ENCODE measurements at places on chromosomes 5 and 9. TPM values are rescaled to one million over a fixed set of nuclear protein-coding genes. Genes with fewer than 3 reads are reported as not detected.
A peak's percentile ranks its signal among the peaks of the same experiment; 100 is the strongest.

DNA sequence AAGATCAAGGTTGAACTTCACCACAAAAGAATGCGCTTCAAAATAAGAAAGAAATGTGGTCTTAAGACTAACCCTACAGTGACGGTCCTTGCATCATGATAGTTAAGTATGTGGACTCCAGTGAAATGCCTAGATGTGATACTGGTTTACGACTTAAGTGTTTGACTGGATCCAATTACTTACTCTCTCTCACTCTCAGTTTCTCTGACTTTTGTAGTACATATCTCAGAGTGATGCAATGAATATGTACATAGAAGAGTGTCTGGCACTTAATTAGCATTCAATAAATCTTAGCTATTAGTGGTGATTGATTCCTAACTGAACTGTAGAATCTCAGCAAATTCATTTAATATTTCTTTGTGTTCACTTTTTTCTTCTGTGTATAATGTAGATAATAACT, 411.7 kb upstream of the ITGA1 start:
- no peaks in the 10 kb centered on the region for H3K4me1 ChIP-seq
- no peak for DNase-seq

- H3K27ac ChIP-seq, result no peak overlapping the region
- H3K4me3 ChIP-seq, result no peak overlapping the region
- no peaks in the 10 kb centered on the region for H3K36me3 ChIP-seq
- no peaks in the 10 kb centered on the region for H3K27me3 ChIP-seq
- H3K4me1 ChIP-seq, result no peaks in the 10 kb centered on the region
These were observed 33.8 kb downstream of the WNK2 start for GRCh38 chr9:93217706-93218105.

DNA sequence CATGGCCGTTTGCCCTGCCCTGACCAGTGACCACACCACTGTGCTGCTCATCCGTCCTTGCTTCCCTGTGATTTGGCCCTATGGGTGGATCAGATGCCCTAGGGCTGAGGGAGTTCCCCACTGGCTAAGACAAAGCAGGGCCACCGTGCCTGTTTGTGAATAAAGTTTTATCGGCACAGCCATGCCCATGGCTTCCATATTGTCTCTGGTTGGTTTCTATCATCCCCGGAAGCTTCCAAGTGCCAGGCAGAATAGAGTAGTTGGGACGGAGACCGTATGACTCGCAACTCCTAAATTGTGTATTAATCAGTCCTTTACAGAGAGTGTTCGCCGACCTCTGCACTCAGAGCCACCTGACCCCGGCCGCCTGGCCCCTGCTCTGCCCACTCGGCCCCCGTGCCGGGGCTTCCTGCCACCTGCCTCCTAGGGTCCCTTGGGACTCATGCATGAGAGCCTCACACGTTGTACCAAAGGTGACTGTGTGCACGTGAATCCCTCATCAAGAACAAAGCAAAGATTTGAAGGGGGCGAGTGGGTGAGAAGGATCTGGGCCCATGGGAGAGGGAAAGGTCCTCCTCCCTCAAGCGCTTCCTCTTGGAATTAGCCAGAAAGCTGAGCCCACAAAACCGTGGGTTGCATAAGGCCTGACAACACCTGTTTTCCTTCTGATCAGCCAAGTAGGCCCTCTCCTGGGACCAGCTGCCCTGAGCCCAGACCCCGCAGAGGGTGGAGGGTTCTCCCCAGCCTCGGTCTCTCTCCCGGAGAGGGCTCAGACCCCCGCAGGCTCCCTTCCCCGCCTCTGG, 11.7 kb upstream of the FCN2 start:
- no peak overlapping the region for H3K27ac ChIP-seq
- no peaks in the 10 kb centered on the region for H3K36me3 ChIP-seq
- H3K4me3 ChIP-seq, result no peak overlapping the region
- H3K27me3 ChIP-seq, result no peaks in the 10 kb centered on the region

DNA sequence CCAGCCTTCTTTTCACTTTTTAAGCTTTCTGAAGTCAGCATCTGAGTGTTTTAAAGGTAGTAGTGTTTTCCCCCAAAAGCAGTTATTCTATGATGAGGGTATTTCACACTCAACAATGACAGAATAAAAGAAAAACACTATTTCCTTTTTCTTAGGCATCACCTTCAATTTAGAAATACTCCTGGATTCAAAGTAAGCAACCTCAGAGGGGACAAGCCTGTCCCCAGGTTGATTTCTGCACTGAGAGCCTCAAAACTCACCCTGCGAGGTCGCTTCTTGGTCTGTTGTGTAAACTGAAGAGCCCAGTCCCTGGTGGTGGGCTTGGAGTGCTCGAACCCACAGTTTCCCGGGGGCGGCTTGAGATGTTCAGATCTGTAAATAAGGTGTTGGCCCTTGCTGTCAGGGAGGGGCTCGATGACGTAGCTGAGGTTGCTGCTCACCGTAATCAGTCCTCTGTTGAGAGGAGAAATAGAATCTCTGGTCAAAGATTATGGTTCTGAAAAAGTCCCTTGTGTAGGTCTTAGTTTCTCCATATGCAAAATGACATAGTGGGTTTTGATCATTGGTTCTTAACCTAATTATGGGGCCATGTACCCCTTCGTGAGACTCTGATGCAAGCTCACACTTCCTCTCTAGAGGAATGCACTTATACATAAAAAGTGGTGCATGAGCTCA, 55.9 kb downstream of the ADAM19 start:
- H3K4me1 ChIP-seq, result peaks cover 31% of the 10 kb centered on the region
- no peak overlapping the region for H3K4me3 ChIP-seq
- peaks cover 9% of the 10 kb centered on the region for H3K36me3 ChIP-seq
- no peak for DNase-seq
- H3K27ac ChIP-seq, result no peak overlapping the region

DNA sequence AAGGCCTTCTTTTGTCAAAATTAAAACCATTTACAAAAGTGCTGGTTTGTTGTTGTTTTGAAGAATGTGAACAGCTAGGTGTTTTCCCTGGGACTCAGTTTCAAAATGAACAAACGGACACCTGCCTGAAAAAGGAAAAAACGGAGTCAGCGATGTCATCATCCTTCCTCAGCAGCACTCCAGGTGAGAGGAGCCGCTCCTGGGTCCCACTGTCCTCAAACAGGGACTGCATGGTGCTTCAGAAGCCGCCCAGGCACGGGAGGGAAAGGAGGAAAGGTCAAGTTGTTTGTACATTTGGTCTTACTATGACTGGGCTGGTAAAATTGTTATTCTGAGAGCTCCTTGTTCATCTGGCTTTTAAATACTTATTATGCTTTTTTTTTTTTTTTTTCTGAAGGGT, 69.0 kb upstream of the ZSWIM6 start:
- H3K4me3 ChIP-seq, result no peak overlapping the region
- H3K4me1 ChIP-seq, result no peaks in the 10 kb centered on the region
- no peak for DNase-seq
- no peaks in the 10 kb centered on the region for H3K27me3 ChIP-seq

DNA sequence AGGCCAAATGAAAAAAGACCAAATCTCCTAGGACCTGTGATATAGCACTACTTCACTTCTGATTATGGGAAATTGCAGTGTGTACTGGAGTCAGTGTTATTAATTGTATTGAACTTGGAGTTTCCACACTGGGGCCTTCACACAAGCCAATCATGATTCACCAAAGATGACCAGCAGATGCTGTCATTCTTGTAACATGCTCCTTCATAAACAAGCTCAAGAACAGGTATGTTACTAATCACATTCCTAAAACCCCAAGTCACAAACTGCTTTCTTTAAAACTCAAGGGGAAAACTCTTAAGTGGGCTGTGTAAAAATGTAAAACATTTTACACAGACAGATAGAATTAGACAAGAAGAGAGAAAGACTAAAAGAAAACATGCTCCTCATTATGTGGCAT, 5.6 kb downstream of the KLHL3 start:
- no peaks in the 10 kb centered on the region for H3K27me3 ChIP-seq
- no peak overlapping the region for H3K4me3 ChIP-seq
- peak; percentile 78 for DNase-seq
- no peaks in the 10 kb centered on the region for H3K36me3 ChIP-seq

GRCh38 chr5:120164986-120165385, 299.1 kb upstream of the PRR16 start:
- H3K36me3 ChIP-seq, result no peaks in the 10 kb centered on the region
- no peaks in the 10 kb centered on the region for H3K27me3 ChIP-seq
- no peak overlapping the region for H3K27ac ChIP-seq
- H3K4me3 ChIP-seq, result no peak overlapping the region
- H3K4me1 ChIP-seq, result no peaks in the 10 kb centered on the region
- no peak for DNase-seq

DNA sequence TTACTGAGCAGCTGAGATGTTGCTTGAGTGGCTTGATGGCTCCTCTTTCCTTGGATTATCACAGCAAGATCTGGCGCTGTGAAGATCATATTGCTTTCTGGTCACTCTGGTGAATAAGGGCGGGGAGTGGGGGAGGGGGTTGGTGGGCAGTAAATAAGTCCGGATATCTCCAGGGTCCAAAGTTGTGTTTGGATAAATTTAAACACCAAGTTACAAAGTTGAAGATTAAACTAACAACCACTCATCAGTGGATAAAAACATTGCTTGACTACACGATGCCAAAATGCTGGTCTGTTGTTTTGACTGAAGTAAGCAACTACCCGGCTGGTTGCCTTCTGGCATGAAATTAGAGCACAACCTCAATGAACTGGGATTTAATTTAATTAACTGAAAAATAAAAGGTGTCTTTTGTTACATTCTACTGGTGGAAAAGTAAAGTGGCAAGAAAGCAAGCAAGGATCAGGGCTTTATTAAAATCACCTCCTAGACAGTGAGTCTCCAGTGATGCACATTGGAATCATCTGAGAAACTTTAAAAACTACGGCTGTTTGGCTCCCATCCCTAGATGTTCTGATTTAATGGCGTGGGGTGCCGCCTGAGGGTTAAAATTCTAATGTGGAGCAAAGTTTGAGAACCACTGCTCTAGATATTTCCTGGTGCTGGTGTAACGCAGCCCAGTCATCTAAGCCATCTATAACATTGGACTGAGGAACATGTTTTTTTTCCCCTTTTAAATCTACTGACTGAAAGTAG, 86.7 kb upstream of the AGXT2 start:
- no peaks in the 10 kb centered on the region for H3K36me3 ChIP-seq
- no peaks in the 10 kb centered on the region for H3K27me3 ChIP-seq
- no peak overlapping the region for H3K27ac ChIP-seq
- H3K4me1 ChIP-seq, result peaks cover 14% of the 10 kb centered on the region
- H3K4me3 ChIP-seq, result no peak overlapping the region

DNA sequence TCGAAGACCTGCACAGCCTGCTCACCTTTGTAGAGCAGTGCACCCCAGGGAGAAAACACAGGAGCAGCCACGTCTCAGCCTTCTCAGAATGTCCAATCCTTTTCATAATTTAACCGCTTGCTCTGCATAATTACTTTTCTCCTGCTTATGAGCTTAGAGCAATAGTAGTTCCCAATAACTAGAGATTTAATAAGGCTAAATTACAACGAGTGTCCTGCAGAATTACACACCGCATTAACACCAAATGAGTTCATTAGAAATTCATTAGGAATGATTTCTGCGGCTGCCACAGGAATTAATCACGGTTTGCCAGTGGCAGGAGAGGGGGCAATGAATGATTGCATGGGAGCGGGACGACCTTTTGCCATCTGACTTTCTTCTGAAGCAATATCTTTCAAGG, 18.7 kb upstream of the FABP6 start:
- no peaks in the 10 kb centered on the region for H3K4me1 ChIP-seq
- no peak for DNase-seq
- peaks cover 10% of the 10 kb centered on the region for H3K27me3 ChIP-seq
- no peak overlapping the region for H3K27ac ChIP-seq

- H3K36me3 ChIP-seq, result no peaks in the 10 kb centered on the region
- no peak for DNase-seq
- H3K4me1 ChIP-seq, result no peaks in the 10 kb centered on the region
- H3K27ac ChIP-seq, result no peak overlapping the region
These were observed 113.3 kb upstream of the CCDC152 start for GRCh38 chr5:42643360-42643759.

DNA sequence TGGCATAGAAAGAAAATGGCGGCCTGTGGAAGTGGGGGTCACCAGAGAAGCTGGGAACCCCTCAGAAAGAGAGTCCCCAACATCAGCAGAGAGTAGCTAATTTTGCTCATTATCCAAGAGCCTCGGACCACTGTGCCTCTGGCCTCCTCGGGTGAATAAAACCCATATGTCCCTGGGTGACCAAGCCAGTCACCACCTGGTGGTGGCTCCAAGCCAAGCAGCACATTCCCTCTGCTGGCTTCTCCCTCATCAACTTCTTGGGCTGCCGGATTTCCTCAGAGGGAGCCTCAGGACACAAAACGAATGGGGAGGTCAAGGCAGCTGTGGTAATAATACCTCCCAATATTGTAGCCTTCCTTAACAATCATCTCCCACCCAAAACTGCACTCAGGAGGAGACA, 242.5 kb downstream of the NFIB start:
- no peak overlapping the region for H3K27ac ChIP-seq
- no peak for DNase-seq
- no peaks in the 10 kb centered on the region for H3K27me3 ChIP-seq
- no peaks in the 10 kb centered on the region for H3K4me1 ChIP-seq

DNA sequence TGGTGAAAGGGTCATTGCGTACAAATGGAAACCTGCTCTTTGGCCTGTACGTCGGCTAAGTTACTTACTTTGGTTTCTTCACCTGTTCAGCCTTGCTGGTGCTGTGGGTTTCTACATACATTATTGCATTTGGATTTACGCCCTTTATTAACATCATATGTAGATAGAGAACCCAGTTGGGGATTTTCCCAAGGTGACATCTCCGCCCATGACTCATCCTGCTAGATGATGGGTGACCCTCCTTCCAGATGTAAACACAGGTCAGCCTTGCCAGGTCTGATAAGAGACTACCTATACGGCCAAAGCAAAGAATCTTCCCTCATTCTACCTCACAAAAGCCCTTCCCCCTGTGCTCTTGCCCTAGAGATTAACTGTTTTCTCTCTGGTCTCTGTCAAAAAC, 360.9 kb downstream of the KDM4C start:
- H3K27ac ChIP-seq, result no peak overlapping the region
- no peaks in the 10 kb centered on the region for H3K4me1 ChIP-seq
- H3K27me3 ChIP-seq, result no peaks in the 10 kb centered on the region
- H3K4me3 ChIP-seq, result no peak overlapping the region
- no peaks in the 10 kb centered on the region for H3K36me3 ChIP-seq

- H3K4me1 ChIP-seq, result no peaks in the 10 kb centered on the region
- no peak overlapping the region for H3K27ac ChIP-seq
- DNase-seq, result no peak
- no peak overlapping the region for H3K4me3 ChIP-seq
- H3K27me3 ChIP-seq, result peaks cover 79% of the 10 kb centered on the region
These were observed 3.1 kb downstream of the BSPRY start for GRCh38 chr9:113352411-113352810.

DNA sequence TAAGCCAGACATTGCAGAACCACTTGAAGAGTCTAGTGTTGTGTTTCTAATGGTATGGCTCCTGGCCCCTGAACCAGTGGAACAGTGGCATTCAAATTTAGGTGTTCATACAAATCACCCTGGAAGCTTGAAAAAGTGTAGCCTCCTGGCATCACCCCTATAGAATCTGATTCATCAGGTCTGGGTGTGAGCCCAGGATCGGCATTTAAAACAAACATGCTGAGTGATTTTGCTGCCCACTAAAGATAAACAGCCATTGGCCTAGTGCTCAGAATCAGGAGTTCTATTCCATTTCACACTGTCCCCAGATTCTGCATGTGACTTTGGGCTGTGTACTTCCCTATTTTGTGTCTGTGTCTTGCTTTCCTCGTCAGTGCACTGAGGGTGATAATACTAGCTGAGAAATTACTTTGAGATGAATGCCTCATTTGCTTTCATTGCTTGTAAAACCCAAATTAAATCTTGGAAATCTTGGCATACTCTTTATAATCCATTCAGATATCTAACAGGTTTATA, 241.5 kb upstream of the CLINT1 start:
- no peak for DNase-seq
- no peaks in the 10 kb centered on the region for H3K27me3 ChIP-seq
- H3K4me3 ChIP-seq, result no peak overlapping the region
- no peak overlapping the region for H3K27ac ChIP-seq

The SNCAIP gene
- polyA plus RNA-seq, result 15.3 TPM

The PCDHB4 gene
- 0.06 TPM for polyA plus RNA-seq

The ECSCR gene
- polyA plus RNA-seq, result 3.6 TPM

The HAVCR1 gene
- polyA plus RNA-seq, result not detected

The NEUROG1 gene
- polyA plus RNA-seq, result not detected

The MLANA gene
- not detected for polyA plus RNA-seq

The NOL8 gene
- 7.4 TPM for polyA plus RNA-seq
